ENCODE measurements at places on chromosomes 2 and 18.

- DNase-seq: no peak
Measured at GRCh38 chr18:48997681-48997984, 46.9 kb upstream of the SMAD7 start.

GRCh38 chr2:185862657-185863398 is 124.2 kb downstream of the FSIP2 start:
- no peak for DNase-seq

DNA sequence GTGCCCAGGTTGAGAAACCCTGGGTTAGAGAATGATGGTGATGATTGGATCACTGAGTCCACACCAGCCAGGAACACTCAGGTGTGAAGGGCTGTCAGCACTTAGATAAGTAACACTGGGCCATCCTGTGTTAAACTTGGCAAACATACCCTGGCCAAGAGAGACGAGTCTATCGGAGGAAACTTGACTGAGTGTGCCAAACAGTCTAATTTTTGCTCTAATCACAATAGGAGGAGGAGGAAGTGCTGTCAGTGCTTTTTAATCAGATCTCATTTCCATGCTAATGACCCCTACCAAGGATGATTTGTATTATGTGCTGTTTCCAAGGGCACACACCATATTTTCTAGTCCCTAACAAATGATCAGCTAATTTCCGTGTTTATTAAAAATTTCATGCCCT is 63.8 kb upstream of the SEC11C start:
- no peak for DNase-seq

GRCh38 chr18:38444971-38445803 is 879.6 kb upstream of the CELF4 start:
- no peak for DNase-seq

GRCh38 chr2:105604938-105605337 is 139.8 kb upstream of the NCK2 start:
- DNase-seq: no peak

Measured in activated T-cell treated with anti-CD3 and anti-CD28 coated beads, Interleukin-2, amount 50 U/mL, for 72 hours (primary cell).